ENCODE measurements at places on chromosomes 7 and 10. TPM values are rescaled to one million over a fixed set of nuclear protein-coding genes. Genes with fewer than 3 reads are reported as not detected.

GRCh38 chr7:25894002-25894901, 257.7 kb upstream of the NFE2L3 start:
- H3K27ac ChIP-seq: no peak overlapping the region
- no peak overlapping the region for H3K4me3 ChIP-seq
- no peak for DNase-seq
- H3K4me1 ChIP-seq: peaks cover 16% of the 10 kb centered on the region

DNA sequence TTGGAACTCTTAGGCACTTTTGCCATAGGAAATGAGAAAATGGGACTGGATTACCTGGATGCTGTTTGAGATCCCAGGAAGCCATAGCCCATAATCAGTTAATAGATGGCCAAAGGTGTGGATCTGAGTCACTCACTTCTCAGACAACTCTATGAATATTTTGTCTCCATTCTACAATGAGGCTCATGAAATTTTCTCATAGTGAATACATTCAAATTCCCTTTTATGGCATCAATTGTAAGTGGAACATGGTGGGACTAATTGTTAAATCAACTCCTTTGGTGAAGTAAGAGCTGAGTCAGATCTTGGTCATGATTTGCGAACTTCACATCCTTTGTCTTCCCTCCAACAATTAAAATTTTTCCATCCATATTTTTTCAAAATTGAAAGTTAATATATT, 222.1 kb downstream of the ARL4A start:
- DNase-seq: no peak
- no peak overlapping the region for H3K27ac ChIP-seq
- H3K4me1 ChIP-seq: no peaks in the 10 kb centered on the region
- no peaks in the 10 kb centered on the region for H3K36me3 ChIP-seq
- no peak overlapping the region for H3K4me3 ChIP-seq
- no peaks in the 10 kb centered on the region for H3K27me3 ChIP-seq

DNA sequence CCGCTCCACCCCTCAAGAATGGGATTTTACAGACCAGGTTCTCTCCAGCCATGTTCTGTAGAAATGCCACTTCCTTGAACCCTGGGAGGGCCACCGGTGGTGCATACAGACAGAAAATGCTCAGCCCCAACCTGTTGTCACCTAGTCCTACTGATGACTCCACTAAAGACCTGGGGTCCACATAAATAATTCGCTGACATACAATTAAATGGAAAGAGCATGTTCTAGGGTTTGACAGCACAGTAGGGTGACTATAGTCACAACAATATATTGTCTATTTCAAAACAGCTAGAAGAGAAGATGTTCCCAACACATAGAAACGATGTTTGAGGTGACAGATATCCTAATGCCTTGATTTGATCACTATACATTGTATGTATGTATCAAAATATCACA, 155.6 kb upstream of the NEBL start:
- H3K4me3 ChIP-seq: no peak overlapping the region
- H3K27me3 ChIP-seq: peaks cover 1% of the 10 kb centered on the region
- DNase-seq: no peak
- H3K4me1 ChIP-seq: no peaks in the 10 kb centered on the region
- no peak overlapping the region for H3K27ac ChIP-seq

- no peak overlapping the region for H3K4me3 ChIP-seq
- H3K27me3 ChIP-seq: no peaks in the 10 kb centered on the region
- H3K36me3 ChIP-seq: no peaks in the 10 kb centered on the region
- DNase-seq: no peak
- peaks cover 19% of the 10 kb centered on the region for H3K4me1 ChIP-seq
- no peak overlapping the region for H3K27ac ChIP-seq
Measured at GRCh38 chr10:4945766-4946717, 17.2 kb upstream of the AKR1C1 start.

- no peak overlapping the region for H3K4me3 ChIP-seq
- H3K4me1 ChIP-seq: peaks cover 24% of the 10 kb centered on the region
- no peaks in the 10 kb centered on the region for H3K36me3 ChIP-seq
Measured at GRCh38 chr10:49556723-49557122, 17.8 kb upstream of the ERCC6 start.

DNA sequence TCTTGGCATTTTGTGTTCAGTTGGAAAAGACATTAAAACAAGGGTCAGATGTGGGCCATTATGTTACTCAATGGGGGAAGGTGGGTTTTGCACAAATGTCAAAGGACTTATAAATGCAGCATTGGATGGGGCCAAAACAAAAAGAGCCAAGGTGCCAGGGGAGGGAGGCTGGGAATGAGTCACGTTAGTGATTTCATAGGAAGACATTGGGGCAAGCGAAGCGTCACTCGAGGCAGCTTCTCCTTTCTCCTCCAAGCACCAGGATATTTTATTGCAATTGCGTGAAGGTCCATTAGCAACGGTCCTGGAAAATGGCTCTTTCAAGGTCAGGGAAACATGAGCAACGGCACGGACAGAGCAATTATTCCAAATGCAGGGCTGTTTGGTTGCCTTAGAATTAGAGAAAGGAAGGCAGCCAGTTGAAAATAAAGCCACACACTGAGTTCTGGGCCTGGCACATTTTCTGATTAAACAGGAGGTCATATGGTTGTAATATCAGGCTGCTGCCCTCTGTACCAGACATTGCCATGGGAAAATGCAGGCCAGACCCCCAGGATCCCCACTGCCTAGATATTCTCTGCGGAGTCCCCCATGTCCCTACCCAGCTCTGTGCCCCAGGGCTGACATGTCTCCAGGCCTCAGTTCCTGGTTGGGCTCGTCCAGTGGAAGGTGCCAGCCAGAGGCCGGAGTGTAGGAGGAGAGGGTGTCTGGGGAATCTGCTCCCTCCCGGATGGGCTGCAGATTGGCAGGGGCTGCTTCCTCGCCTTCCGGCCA, 63.3 kb upstream of the NANOS1 start:
- no peaks in the 10 kb centered on the region for H3K36me3 ChIP-seq
- no peaks in the 10 kb centered on the region for H3K4me1 ChIP-seq
- H3K27ac ChIP-seq: no peak overlapping the region
- peaks cover 2% of the 10 kb centered on the region for H3K27me3 ChIP-seq
- no peak overlapping the region for H3K4me3 ChIP-seq
- DNase-seq: no peak

GRCh38 chr7:139297795-139298194, 43.3 kb upstream of the FMC1 start:
- DNase-seq: peak; percentile 9
- H3K36me3 ChIP-seq: no peaks in the 10 kb centered on the region
- H3K4me3 ChIP-seq: no peak overlapping the region
- H3K27me3 ChIP-seq: no peaks in the 10 kb centered on the region
- no peak overlapping the region for H3K27ac ChIP-seq

- H3K27me3 ChIP-seq: peaks cover 8% of the 10 kb centered on the region
- no peak overlapping the region for H3K4me3 ChIP-seq
- no peak for DNase-seq
- no peaks in the 10 kb centered on the region for H3K36me3 ChIP-seq
- H3K27ac ChIP-seq: no peak overlapping the region
Measured at GRCh38 chr7:99762680-99763327, 21.2 kb downstream of the CYP3A4 start.

DNA sequence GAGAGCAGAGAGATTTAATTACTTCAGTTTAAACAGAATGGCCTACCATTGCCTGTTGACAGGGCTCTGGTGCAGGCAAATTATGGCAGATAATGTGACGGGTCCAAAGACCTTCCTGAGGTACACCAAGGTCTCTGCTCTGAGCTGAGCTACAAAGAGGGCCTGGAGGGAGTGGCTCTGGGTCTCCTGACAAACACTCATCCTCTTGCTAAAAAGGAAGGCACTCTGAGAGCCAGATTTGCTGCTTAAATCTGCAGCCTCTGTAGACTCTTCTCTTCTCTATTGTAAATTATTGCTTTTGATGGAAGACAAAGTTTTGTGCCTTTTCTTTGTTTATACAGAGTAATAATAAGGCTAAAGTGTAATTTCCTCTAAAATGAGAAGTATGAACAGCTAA, 529.5 kb upstream of the FZD8 start:
- no peak overlapping the region for H3K4me3 ChIP-seq
- DNase-seq: peak; percentile 38
- H3K27me3 ChIP-seq: no peaks in the 10 kb centered on the region
- H3K36me3 ChIP-seq: no peaks in the 10 kb centered on the region
- H3K4me1 ChIP-seq: peaks cover 38% of the 10 kb centered on the region

GRCh38 chr10:1217661-1218060, 161.5 kb downstream of the WDR37 start:
- H3K27me3 ChIP-seq: no peaks in the 10 kb centered on the region
- H3K27ac ChIP-seq: no peak overlapping the region
- no peaks in the 10 kb centered on the region for H3K4me1 ChIP-seq
- no peaks in the 10 kb centered on the region for H3K36me3 ChIP-seq
- no peak for DNase-seq
- no peak overlapping the region for H3K4me3 ChIP-seq

- no peaks in the 10 kb centered on the region for H3K27me3 ChIP-seq
- H3K27ac ChIP-seq: peak overlapping the region; percentile 58
- H3K4me1 ChIP-seq: peaks cover 44% of the 10 kb centered on the region
- no peaks in the 10 kb centered on the region for H3K36me3 ChIP-seq
Measured at GRCh38 chr10:79246209-79246581, 101.1 kb upstream of the PPIF start.

DNA sequence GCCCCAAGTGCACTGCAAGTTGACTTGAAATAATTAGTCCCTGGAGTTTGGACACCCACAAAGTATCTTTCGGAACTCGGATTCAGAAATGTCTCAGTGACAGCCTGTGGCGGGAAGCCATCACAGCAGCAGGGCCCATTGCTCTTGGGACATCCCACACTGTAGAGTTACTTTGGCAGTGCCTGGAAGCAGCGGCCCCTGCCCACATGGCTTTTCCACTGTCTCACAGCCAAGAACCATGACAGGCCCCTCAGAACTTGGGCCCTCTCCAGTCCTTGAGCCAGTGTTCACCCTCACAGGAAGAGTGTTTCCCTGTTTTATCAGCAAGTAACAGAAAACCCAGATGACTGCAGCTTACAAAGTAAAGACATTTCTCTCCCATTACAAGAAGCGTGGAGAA, 477.0 kb upstream of the GALNT17 start:
- H3K4me1 ChIP-seq: no peaks in the 10 kb centered on the region
- H3K27ac ChIP-seq: no peak overlapping the region
- no peaks in the 10 kb centered on the region for H3K27me3 ChIP-seq

The GLUD1 gene
- polyA plus RNA-seq: 41.9 TPM

The XRCC2 gene
- 2.4 TPM for polyA plus RNA-seq

All from endothelial cell of umbilical vein (primary cell).